ENCODE measurements at places on chromosomes 12 and 14.

DNA sequence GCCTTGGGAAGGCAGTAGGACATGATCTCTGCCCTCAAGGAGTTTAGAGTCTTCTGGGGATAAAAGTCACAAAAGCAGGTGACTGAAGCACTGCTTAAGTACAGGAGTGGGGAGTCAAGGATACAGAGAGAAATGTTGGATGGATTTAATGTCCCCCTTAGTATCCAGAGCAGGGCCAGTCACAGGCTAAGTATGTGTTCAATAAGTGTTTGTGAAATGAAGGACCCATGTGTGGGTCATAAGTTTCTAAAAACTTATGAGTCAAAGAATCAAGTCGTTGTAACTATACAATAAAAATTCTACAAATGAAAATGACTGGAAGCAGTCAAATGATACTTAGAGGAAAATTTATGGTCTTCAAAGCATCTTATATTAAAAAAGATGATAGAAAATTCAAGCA, 25.1 kb downstream of the KRT80 start:
- no peak for DNase-seq

DNA sequence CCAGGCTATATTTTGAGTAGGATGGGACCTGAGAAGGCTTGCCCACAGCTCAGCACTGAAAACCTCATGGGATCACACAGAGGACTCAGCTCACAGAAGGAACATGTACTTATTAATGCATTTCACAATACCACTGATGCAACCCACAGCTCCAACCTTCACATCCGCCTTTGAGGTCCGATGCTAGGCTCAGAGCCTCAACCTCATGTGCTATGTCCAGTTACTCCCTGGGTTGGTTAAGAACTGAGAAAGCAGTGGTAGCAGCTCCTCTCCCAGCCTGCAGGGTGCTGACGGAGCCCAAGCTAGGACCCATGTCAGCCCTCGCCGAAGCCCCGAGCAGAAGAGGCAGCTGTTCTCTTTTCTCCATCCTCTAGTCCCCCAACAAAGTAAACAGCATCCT, 52.9 kb downstream of the SPTB start:
- DNase-seq, result no peak

DNA sequence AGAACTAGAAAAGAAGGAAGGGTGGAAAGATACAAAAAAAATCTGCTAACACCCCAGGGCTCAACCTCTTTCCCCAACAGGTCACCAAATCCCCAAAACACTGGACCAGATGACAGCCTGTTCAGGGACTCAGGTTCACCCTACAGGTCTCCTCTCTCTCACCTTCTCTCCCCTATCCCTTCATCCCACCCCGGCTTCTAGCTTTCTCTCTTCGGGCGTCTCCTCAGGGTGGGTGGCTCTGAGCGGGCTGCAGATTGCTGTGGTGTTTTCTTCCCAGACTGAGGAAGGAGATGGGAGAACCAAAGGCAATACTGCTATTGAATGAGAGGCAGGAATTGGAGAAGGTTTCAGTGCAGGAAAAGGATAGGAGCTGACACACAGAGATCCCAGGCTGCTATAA, 39.3 kb downstream of the ANO2 start:
- DNase-seq, result no peak

DNA sequence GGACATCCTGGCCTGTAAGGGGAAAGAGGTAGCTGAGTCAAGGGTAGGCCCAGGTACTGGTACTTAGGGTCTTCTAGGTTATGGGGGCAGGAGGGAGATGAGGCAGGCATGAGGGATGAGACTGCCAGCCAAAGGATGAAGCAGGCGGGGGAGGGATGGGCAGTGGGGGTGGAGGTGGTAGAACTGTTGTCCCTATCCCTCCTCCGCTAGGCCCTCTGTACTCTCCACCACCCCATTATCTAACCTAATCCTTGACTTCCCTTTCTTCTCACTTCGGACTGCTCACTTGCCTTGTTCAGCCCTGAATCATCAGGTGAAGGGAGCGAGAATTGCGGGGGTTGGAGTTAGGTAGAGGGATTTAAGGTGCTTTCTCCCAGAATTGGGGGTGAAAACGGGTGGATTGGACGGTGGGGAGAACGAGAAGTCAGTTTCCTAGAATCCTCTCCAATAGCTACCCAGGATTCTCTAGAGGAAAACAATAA, 562 bp downstream of the PAN2 start:
- no peak for DNase-seq

- no peak for DNase-seq
Measured at GRCh38 chr12:123853396-123854070, 91.4 kb downstream of the DNAH10 start.

DNA sequence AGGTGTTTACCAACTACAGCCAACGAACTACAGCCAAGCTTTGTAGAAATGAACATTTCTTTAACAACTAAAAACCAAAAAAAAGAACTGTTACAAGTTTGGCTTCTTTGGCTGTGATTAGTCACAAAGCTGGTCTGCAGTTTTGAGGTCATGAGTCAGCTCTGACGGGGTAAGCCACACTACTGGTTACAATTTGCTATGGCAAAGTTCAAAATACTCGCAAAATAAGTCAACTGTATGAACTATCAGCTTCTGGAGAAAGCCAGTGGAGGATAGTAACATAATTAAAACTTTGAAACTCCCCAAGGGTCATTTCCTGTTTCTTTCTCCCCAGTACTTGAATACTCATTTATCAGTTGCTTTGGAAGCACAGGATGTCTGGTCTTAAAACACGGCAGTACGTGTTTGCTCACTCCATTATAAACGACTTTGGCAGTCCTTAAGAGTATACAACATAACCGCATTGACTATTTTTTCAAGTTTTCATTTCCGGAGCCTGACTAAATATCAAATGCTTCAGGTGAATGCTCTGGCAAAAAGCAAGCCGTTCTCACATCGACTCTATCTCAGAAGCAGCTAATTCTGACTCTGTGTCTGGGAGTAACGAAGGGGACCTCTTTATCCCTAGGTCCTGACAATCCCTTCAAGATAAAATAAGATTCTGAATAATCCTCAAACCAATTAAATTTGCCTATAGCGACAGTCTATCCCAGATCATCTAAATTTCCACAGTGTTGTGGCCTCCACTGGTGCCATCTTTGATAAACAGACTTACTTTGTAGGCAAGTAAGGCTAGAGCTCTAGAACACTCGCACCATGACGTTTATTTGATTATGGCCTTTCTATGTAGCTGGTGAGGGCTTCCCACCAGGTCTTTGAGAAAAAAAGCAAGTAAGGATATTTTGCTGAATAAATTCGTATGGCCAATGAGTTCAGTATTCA, 10.6 kb downstream of the PHLDA1 start:
- DNase-seq, result peak; percentile 57

DNA sequence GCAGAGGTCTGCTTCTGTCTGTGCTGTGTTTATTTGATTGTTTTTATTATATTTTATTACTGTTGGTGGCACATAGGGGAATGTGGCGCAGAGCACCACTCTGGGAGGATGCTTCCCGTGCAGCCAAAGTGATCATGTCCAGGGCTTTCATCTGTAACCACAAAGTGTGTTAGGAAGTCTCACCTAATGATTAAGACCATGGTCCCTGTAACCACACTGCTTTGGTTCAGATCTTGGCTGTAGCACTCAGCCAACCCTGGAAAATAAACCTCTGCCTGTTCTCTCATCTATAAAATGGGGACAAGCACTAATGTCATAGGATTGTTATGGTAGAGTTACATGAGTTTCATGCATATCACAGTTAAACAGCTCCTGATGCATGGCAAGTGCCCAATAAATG, 1.9 kb downstream of the RESF1 start:
- no peak for DNase-seq

- DNase-seq, result no peak
Measured at GRCh38 chr12:21559855-21560569, 33.9 kb downstream of the SPX start.

- no peak for DNase-seq
Measured at GRCh38 chr14:90544971-90545370, 148.1 kb downstream of the CALM1 start.

DNA sequence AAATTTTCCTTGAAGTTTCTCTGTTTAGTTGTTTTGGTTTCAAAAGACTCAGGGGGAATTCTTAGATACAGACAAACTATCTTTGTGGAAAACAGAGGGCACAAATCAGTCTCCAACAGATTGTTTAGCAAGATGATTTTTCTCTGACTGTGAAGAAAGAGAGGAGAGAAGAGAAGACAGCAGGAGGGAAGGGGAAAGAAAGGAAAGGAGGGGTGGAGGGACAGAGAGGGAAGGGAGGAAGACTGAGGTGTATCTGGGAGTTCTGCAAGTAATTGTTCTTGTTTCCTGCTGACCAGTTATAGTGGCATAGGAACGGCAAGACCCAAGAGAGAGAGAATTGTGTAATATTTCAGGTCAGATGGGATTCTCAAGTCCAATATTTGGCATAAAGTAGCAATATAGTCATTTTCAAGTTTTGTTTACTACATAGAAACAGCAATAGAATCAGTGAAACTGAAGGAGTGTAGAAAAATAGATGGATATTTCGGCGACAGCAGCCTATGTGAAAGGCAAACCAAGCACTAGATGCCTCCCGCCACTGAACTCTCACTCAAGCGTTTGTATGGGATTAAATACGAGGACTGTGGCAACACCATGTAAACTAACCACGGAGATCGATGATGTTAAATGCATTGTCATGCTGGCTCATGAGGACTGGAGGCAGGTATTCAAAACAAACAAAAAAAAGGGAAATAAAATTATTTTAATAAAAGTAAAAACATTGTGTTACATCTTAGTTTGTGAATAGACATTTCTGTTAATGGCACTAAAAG, 342.5 kb downstream of the SLC16A7 start:
- no peak for DNase-seq

DNA sequence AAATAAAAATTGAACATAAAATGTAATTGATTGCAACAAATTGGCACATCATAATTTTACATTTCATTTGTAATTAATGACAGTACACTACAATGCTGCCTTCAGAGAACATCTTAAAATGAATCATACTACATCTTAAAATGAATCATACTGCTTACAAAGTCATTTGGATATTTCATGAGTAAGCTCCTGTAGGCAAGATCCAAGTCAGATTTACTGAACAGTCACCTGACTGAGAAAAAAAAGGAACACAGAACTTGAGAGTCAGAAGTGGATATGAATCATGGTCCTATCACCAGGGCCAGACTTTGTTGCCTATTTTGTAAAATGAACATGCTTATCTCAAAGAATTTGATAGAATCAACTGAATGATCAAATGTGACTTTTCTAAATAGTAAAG, 32.7 kb upstream of the FBLN5 start:
- DNase-seq, result no peak

DNA sequence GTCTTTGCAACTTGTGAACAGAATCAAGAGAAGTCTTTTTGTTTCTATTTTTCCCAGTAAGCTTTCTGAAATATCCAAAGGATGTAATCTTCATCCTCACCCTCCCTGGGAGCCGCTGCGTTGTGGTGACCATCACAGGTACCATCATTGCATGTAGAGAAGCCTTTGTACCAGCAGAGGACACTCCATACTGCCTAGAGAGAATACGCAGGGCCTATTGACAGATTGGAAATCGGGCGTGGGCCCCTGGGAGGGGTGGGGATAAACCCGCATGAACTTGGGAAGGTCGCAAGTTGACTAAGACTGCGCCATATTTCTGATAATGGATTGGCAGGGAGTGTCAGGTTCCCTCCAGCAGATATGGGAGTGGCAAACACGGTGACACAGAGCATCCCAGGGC, 12.7 kb downstream of the KRT1 start:
- DNase-seq, result no peak

- DNase-seq, result no peak
Measured at GRCh38 chr12:56874821-56875220, 59.4 kb downstream of the SDR9C7 start.

- DNase-seq, result no peak
Measured at GRCh38 chr14:49853158-49853477, 530 bp upstream of the NEMF start.

DNA sequence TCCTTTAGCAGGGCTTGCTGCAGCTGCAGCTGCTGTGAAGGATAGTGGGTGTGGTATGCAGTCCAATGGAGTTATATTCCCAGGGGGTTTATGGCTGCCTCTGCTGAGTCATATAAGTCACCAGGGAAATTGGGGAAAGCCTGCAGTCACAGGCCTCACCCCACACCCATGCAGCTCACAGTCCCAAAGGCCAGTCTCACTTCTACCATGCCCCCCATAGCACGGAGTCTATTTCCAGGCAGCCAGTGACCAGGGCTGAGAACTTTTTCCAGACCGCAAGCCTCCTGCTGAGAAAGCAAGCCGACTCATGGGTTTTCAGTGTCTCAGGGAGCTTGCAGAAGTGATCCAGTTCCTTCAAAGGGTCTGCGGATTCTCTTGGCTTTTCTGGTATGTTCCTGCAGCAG, 322.4 kb upstream of the CLEC14A start:
- DNase-seq, result no peak

DNA sequence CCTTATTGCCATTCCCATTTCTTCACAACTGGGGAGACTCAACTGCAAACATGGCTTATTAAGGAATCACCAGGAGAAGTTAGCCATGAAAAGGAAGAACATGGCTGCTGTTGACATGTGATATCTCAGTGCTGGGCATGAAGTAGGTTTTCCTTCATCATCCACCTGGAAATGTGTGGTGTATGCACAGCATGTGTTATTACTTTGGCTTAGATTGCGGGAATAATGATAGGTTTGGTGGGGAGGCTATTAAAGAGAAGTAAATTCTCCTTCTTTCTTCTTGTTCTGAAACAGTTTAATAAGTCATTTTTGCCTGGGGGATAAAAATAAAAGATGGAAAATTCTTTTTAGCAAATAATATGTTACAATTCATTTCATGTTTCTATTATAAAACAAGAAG, 23.7 kb upstream of the CLEC14A start:
- no peak for DNase-seq

GRCh38 chr12:59737725-59738463, 142.1 kb downstream of the SLC16A7 start:
- no peak for DNase-seq

- no peak for DNase-seq
Measured at GRCh38 chr14:38710881-38711280, 392.2 kb downstream of the SEC23A start.

DNA sequence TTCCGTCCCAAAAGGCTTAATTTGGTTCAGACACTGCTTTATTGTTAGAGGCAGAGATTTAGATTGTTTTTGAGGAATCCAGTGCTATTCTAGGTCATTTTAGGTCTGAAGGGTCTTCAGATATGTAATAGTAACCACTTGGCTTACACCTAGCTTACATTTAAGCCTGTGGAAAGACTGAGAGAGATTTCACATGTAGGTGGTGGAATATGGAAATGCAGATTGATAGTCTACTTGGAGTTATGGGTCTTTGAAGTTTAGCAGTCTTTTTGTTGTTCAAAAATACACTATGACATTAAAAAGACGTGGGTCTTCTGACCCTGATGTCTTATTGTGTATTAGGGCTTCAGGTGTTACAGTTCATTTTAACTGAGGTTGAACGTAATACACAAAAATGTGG, 51.4 kb upstream of the CCT2 start:
- no peak for DNase-seq

DNA sequence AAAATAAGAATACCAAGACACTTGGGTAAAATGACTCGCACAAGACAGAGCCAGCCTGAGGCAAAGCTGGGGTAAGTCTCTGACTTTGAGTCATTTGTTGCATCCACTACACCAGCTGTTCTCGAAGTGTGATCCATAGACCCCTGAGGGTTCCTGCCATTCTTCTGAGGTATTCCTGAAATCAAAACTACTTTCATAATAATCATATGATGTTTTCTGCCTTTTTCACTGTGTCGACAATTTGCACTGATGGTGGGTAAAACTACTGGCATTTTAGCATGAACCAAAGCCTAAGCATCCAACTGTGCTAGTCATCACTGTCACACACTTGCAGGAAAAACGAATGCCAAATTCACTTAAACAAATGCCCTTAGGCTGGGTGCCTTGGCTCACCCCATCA, 135.5 kb upstream of the FUT8 start:
- DNase-seq, result no peak

GRCh38 chr12:56957229-56958052, at the start of gene RDH16:
TSS of gene RDH16 (minus strand) at chr12:56957608. CDS start at chr12:56957462, 146 bp downstream.
- DNase-seq, result no peak

GRCh38 chr14:104573930-104574329, 5.6 kb upstream of the C14orf180 start:
- no peak for DNase-seq

All from stimulated activated CD4-positive, alpha-beta T cell treated with anti-CD3 and anti-CD28 coated beads, Interleukin-4, amount 100 ng/mL, for 1 hour (primary cell).